B cell (primary cell): ENCODE measurements at places on chromosomes 13 and 19. TPM values are rescaled to one million over a fixed set of nuclear protein-coding genes. Genes with fewer than 3 reads are reported as not detected.

- H3K27ac ChIP-seq = no peak overlapping the region
- H3K4me3 ChIP-seq = no peak overlapping the region
- H3K27me3 ChIP-seq = no peaks in the 10 kb centered on the region
- H3K36me3 ChIP-seq = no peaks in the 10 kb centered on the region
- DNase-seq = no peak
- H3K4me1 ChIP-seq = no peaks in the 10 kb centered on the region
Observed at GRCh38 chr13:42735010-42735409, 46.4 kb upstream of the FAM216B start.

- no peak overlapping the region for H3K4me3 ChIP-seq
- no peak for DNase-seq
- H3K27me3 ChIP-seq = no peaks in the 10 kb centered on the region
- H3K4me1 ChIP-seq = no peaks in the 10 kb centered on the region
- no peak overlapping the region for H3K27ac ChIP-seq
Observed at GRCh38 chr13:98267080-98267912, 90.2 kb upstream of the RNF113B start.

DNA sequence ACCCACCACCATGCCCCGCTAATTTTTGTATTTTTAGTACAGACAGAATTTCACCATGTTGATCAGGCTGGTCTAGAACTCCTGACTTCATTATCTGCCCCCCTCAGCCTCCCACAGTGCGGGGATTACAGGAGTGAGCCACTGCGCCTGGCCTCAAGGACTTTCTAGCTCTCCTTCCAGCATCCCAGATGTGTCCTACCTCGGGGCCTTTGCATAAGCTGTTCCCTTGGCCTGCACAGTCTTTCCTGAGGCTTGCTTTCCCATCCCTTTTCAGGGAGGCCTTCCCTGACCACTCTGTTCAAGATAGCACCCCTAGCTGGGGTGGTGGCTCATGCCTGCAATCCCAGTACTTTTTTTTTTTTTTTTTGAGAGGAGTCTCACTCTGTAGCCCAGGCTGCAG, 14.3 kb upstream of the BCAM start:
- no peak overlapping the region for H3K27ac ChIP-seq
- H3K4me1 ChIP-seq = peaks cover 15% of the 10 kb centered on the region
- DNase-seq = no peak
- no peak overlapping the region for H3K4me3 ChIP-seq
- H3K36me3 ChIP-seq = no peaks in the 10 kb centered on the region

DNA sequence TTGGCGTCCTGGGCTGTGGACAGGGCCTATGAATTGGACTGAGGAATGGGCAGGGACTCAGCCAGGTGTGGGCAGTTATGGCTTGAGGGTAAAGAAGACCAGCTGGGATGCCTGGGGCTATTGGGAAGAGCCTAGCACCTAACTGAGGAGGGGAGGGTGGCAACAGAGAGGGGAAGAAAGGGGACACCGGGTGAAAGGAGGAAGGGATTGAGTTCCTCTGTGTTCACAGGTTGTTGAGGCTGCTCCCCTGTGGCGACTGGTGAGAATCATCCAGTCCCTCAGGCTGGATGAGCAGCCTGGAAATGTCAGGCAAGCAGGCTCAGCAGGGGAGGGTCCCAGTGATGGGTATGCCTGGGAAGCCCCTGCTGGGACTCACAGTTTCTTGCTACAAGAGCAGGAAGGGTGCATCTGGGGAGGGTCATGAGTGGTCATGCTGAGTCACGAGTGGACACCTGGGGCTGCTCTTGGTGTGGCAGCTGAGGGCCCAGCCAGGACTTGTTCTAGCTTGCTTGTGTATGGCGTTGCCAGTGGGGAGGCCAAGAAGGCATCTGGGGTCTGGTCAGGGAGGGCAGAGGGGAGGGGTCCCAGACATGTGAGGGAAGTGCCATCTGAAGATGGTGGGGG, 1.4 kb downstream of the ZNF324 start:
- no peak overlapping the region for H3K27ac ChIP-seq
- no peak for DNase-seq
- H3K4me3 ChIP-seq = no peak overlapping the region
- H3K36me3 ChIP-seq = peaks cover 14% of the 10 kb centered on the region

DNA sequence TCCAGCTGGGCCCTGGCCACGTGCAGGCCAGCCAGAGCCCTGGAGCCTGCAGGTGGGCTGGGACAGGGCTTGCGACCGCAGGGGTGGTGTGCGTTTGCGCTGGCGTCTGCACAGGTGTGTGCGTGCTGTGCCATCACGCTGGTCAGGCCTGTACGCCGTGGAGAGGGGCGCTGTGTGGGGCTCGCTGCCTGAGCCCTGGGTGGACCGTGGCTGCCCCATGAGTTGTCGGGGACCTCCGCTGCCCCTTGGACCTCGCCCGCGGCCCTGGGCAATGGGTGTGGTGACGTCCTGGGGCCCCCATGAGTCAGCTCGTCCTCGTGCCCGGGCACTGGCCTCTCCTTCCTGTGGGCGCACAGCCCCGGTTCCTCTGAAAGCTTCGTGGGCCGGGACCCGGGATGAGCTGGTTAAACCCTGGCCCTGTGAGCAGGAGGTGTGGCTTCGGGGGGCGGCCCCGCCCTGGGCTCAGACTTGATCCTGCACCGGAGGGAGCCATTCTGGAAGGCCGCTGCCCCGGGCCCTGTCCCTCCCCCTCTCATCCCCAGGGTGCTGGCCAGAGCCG, 6.8 kb downstream of the CSNK1G2 start:
- H3K4me1 ChIP-seq = peaks cover 23% of the 10 kb centered on the region
- no peak for DNase-seq
- no peaks in the 10 kb centered on the region for H3K27me3 ChIP-seq
- no peak overlapping the region for H3K4me3 ChIP-seq
- no peak overlapping the region for H3K27ac ChIP-seq

The BCL3 gene
- total RNA-seq = 135 and 147 TPM in 2 replicates

GRCh38 chr13:51844862-51845573, at the start of gene TMEM272:
TSS of gene TMEM272 (minus strand) at chr13:51845177. CDS start at chr13:51838530, 6,647 bp downstream.
- no peaks in the 10 kb centered on the region for H3K36me3 ChIP-seq
- no peak within 1 kb of the TSS for H3K27ac ChIP-seq

The DGKH gene
- 0.67 and 1.1 TPM in 2 replicates for total RNA-seq

The DACT3 gene
- 0.15 and 0.34 TPM in 2 replicates for total RNA-seq

The LATS2 gene
- 2.7 and 2.9 TPM in 2 replicates for total RNA-seq

The SPRY2 gene
- 0.44 and 0.96 TPM in 2 replicates for total RNA-seq
